NCI-H526 (cell line): ENCODE measurements at places on chromosomes 2 and 18.

GRCh38 chr2:168889635-168890005, 610 bp downstream of the SPC25 start:
- no peak for DNase-seq

GRCh38 chr2:176129813-176130146, 275 bp downstream of the HOXD8 start:
- DNase-seq, result no peak

DNA sequence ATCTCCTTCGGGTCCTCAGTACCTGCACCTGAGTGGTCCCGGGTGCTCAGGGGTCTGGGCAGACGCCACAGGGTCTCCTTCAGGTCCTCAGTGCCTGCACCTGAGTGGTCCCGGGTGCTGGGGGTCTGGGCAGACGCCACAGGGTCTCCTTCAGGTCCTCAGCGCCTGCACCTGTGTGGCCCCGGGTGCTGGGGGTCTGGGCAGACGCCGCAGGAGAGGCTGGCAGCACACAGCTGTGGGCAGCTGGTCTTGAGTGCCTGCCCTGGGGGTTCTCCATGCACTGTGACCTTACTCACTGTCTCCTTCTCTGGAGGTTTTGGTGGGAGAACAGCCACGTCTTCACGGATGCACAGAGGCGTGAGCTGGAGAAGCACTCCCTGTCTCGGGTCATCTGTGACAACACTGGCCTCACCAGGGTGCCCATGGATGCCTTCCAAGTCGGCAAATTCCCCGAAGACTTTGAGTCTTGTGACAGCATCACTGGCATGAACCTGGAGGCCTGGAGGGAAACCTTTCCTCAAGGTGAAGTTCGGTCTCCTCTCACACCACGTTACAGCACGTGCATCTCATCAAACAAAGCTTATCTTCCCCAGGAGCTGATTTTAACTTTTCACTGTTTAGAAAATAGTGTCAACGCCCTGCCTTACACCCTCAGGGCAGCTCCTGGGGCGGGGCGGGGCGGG, 82.6 kb downstream of the TPO start:
- no peak for DNase-seq

DNA sequence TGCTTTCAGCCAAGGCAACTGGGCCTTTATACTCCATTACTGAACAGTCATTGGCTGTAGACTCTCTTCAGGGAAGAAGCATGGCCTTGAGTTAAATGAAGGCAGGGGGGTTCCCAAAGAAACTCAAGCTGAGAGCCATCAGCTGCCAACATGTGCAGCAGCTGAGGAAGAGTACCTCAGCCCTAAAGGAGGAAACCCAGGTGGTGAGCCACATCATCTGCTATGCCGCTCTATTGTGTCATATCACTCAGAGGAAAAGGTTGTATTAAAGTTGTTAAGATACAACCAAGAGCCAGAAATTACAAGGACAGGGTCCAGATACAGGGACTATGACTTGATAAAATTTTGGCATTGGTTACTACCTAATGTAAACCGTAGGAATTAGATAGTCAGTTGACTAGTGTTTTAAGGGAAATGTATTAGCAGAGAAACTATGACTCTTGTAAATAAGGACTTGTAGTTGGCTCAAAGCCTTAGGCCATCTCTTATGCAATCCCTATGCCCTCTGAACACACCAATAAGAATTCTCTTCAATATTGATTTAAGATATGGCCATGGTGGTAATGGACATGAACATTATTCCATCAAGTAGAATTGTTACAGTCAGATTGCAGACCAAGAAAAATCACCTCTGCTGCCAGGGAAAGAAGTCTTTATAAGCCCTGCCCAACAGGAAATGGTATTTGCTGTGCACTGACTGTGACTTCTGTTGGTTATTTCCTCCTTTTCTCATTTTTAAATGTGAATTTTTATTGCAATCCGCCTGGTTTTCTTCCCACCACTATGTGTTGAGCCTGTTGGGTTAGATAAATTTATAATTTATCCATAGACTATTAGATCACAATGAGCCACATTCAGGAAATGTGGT, 9.2 kb upstream of the LRPPRC start:
- DNase-seq, result no peak

DNA sequence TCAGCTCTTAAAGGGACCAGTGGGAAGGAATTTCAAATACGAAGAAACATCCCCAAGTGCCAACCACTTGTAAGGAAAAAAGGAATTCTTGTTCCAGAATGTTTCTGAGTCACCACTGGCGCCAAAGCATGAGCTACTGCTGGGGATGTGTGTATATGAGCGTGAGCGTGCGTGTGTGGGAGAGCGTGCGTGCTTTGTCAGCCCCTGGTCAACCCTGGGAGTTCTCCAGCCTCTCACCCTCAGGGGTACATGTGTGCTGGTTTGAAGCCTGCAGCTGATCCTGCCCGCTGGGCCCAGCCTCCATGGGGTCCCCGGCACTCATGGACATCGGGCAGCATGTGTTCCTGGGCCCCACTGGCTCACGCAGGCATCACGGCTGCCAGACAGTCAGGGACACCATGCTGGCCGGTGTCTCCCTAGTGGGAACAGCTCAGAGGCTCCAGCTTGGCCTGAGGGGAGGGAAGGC, 17.1 kb downstream of the HS6ST1 start:
- DNase-seq, result no peak

DNA sequence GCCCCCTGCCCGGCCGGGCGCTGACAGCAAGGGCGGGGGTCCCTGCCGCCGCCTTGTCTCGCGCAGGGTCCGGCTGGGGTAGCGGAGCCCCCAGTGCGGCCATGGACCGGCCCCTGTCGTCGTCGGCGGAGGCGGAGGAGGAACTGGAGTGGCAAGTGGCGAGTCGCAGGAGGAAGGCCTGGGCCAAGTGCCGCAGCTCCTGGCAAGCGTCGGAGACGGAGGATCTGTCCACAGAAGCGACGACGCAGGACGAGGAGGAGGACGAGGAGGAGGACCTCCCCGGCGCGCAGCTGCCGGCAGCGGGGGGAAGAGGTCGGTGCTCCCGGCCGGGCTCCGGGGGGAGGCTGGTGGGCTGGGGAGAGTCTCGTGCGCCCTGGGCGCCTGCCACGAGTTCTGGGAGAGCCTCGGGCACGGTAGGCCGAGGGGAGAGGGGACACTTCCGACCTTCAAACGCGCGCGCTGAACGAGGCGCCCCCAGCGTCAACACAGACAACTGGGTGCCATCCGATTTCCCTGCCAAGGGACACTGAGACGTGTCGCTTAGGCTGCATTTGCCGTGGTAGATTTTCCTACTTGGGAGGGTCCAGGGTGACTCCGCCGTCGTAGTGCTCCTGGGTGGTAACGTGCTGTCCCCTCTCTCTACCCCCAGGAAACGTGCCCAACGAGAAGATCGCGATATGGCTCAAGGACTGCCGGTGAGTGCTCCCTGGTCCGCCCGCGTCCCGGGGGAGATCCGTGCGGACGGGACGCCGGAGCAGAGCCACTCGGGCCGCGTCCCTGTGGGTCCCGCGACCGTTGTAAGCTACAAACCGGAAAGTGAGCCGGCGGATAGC, 652 bp downstream of the ITPRID2 start:
- peak; percentile 64 for DNase-seq

- no peak for DNase-seq
These were observed 7.7 kb upstream of the NBAS start for GRCh38 chr2:15568874-15569273.

- no peak for DNase-seq
These were observed 845 bp upstream of the MYCN start for GRCh38 chr2:15939556-15939853.

- DNase-seq, result no peak
These were observed 74.5 kb downstream of the RTP5 start for GRCh38 chr2:241943961-241944575.
